ENCODE measurements at places on chromosomes 11 and 22.

GRCh38 chr11:8066911-8067455 is 14.0 kb upstream of the TUB start:
- DNase-seq = no peak

DNA sequence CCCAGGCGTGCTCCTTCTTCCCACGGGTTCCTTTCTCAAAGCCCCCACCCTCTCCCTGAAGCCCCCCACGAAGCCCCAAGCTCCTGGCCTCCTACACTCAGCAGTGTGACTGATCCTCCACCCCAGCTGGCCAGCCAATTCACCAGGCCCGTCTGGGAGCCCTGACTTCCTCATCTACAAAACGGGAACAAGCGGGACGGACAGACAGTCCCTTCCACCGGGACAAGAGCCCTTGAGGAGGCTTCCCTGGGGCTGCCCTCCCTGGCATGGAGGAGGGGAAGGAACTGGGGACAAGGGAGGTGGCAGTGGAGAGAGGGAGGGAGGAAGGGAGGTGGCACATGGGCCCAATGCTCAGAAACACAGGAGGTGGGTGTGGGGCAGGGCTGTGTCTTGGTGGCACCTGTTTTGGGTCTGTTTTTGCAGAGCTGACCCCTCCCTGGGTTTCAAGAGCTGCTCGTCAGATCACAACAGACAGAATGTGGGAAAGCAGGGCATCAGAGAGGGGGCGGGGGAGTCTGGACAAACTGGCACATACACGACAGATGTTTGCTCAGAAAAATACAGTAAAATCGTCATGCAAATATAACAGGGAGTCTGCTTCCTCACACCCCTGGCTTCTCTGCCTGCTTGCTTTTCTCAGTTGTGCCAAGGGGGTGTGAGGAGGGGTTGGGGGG is 56.8 kb downstream of the ELFN2 start:
- no peak for DNase-seq

GRCh38 chr11:110200241-110200640 is 96.2 kb downstream of the RDX start:
- DNase-seq = no peak

- DNase-seq = no peak
Observed at GRCh38 chr22:18101536-18101935, 9.1 kb upstream of the TUBA8 start.

DNA sequence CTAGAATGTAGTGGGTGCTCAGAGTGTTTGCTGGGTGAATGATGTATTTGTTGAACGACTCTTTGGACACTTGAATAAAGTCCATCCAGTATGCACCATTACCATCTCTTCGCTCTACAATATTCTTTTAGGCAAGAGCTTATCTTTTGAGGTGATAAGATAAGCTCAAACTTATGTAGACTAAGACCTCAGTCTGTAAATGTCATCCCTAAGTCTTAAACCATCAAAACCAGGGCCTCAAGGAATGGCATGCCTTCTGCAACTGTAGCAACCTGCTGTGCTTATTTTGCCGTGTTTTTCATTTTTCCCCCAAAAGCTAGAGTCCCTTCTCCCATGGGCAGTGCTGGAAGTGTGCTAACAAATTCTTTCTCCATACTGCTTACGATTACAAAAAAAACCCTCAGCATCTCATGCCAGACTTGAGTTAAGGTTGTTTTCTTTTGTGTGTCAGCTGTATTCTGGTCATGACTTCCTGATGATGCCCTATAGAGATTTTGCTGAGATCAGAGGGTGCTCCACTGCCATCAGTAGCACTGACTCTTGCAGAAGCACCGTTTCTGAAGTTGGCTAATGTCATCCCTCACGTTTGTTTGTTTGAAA is 27.8 kb downstream of the LIMK2 start:
- DNase-seq = no peak

- no peak for DNase-seq
Observed at GRCh38 chr11:3199537-3200295, 18.9 kb downstream of the MRGPRG start.

DNA sequence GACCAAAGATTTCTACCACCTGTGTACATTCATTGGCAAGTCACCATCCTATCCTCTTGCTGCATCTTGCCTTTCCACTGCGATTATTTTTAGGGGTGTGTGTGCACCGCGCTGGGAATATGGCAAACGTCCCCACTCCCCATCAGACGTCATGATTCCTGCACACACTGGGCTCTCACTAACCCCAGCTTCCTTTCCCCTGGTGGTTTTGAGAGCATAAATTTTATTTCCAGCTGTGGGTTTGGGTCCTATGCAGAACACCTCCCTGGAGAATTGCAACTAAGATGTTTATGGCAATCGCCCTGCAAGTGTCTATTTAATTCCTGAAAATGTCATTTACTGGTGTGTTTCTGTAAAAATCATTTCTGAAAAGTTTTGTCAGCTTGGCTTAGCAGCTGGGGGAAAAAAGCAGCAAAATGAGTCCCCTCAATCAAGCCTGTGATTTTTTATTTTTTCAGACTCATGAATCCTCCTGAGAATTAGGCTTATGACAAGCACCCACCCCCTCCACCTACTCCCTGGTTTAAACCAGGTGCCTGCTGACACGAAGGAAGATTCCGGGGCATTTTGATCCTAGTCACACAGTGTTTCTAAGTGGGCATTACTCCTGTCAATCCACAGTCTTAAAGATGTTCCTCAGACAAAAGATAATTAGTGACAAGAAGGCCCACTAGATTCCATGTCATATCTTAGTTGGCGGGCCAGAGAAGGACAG is 23.8 kb downstream of the UPB1 start:
- DNase-seq = no peak

- no peak for DNase-seq
Observed at GRCh38 chr11:132717824-132718223, 814.5 kb downstream of the OPCML start.

DNA sequence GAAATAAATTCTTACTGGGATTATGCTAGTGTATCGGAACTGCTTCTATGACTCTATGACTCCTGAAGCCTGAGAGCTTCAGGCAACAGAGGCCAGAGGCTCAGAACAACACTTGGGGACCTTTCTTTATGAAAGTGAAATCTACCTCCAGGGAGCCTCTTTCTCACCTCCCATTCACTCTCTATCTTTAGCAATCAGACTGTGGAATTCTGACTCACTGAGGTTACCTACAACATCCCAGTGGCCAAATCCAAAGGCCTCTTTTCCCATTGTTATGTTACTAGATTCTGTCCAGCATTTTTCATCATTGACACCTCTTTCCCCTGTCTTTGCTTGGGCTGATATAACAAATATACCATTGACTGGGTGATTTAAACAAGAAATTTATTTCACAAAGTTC is 14.1 kb upstream of the CYB5R2 start:
- DNase-seq = no peak

- DNase-seq = no peak
Observed at GRCh38 chr11:45440111-45440510, 154.0 kb upstream of the SYT13 start.

DNA sequence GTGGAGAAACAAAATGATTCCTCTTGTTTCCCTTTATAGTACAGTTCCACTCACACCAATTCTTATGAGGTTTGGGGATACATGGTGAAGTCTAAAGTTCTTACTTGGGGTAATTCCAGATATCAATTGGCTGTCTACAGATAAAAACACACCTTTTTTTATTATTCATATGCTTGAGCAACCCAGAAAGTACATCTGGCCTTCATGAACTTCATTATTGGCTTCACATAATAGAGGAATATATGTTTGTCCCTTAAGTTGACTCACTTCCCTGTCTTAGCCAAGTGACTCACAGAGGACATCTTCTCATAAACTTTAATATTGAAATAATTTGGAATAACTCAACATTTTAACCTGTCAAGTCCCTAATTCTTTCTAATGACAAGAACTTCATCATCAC is 36.3 kb upstream of the SOX6 start:
- DNase-seq = no peak

- no peak for DNase-seq
Observed at GRCh38 chr11:25423436-25424199, 908.3 kb upstream of the ANO3 start.

DNA sequence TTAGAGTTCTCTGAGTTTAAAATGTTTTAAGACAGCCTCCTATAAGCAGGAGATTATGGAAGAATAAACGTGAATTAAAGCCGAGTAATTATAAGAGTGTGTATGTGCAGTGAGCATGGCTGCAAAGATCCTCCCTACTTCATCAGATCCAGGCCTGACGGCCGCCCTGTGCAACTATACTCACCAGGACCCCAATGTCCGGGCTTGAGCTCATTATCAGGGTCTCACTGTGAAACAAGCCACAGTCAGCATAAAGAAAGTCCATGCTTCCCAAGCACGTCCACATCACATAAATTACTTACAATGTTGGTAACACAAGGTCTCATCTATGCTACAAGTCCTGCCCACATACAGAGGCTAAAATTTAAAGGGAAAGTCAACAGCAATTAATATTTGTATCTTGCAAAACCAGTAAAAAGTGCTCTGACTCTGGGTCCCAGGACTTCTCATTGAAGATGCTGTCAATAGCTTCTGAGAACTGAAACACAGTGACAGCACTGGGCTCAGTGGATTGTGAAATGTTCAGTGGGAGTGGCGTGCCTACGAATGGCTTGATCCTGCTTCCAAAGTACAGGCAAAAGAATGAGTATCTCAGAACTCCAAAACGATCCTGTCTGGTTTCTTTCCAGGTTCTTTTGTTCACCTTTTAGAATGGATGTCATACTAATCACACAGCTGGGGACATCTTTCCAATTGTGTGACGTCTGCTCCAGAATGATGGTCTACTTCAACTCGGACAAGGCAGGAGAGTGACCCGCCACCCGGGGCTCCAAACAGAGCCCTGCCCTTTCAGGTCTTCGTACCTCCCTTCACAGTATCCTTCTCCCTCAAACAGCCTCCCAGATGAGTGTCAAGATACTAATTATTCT is 72.1 kb upstream of the ARFGAP3 start:
- no peak for DNase-seq

DNA sequence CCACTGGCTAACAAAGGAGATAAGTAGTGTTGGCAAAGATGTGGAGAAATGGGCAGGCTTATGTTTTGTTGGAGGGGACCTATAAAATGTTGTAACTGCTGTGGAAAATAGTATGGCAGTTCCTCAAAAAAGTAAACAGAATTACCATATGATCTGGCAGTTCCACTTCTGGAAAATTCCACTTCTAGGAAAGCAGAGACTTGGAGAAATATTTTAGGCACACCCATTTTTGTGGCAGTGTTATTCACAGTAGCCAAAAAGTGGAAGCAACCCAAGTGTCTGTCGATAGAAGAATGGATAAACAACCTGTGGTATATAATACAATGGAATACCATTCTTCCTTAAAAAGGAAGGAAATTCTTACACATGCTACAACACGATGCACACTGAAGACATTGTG is 57.0 kb upstream of the ADORA2A start:
- DNase-seq = no peak
